ENCODE measurements at places on chromosomes 5 and 9.

- no peak for DNase-seq
Measured at GRCh38 chr5:29896646-29897045, 1296.8 kb upstream of the CDH6 start.

GRCh38 chr5:108360280-108360679 is 21.6 kb downstream of the FBXL17 start:
- DNase-seq: no peak

DNA sequence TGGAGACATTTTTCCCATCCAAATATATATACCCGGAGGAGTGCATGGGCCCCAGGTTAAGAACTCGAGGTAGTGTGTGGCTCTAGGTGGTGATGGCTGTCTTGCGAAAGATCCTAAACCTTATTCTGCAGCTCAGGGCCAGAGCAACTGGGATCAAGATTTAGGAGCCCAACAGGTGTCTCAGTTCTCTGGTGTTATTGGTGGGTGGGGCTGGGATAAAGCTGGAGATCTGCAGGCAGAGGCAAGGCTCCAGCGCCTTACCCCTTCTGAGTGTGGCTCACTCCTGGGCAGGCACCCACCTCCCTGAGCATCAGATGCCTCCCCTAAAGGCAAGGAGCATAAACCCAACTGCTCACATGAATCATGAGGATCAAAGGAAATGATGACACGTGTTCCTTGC is 11.2 kb downstream of the UBE2QL1 start:
- DNase-seq: no peak

GRCh38 chr5:13930541-13931171 is 13.8 kb downstream of the DNAH5 start:
- DNase-seq: no peak

GRCh38 chr5:172133359-172134029 is 54.5 kb downstream of the STK10 start:
- no peak for DNase-seq

DNA sequence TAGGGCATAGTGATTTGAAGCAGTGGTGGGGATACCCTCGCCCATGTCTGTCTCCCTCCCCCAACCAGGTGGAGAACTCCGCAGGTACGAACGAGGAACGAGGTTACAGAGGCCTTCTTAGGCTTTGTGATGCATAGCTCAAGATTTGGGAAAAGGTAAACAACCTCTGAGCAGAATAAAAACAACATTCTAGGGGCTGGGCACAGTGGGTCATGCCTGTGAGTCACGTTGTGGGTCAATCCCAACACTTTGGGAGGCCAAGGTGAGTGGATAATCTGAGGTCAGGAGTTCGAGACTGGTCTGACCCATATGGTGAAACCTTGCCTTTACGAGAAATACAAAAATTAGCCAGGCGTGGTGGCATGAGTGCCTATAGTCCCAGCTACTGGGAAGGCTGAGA is 3.6 kb upstream of the LCP2 start:
- DNase-seq: no peak

GRCh38 chr5:73028991-73029595 is 73.3 kb downstream of the FCHO2 start:
- DNase-seq: no peak

GRCh38 chr5:133854554-133854953 is 113.9 kb downstream of the C5orf15 start:
- DNase-seq: no peak

GRCh38 chr9:106981396-106982287 is 118.7 kb downstream of the ZNF462 start:
- DNase-seq: no peak

GRCh38 chr9:36306471-36307306 is 48.4 kb upstream of the GNE start:
- DNase-seq: no peak

DNA sequence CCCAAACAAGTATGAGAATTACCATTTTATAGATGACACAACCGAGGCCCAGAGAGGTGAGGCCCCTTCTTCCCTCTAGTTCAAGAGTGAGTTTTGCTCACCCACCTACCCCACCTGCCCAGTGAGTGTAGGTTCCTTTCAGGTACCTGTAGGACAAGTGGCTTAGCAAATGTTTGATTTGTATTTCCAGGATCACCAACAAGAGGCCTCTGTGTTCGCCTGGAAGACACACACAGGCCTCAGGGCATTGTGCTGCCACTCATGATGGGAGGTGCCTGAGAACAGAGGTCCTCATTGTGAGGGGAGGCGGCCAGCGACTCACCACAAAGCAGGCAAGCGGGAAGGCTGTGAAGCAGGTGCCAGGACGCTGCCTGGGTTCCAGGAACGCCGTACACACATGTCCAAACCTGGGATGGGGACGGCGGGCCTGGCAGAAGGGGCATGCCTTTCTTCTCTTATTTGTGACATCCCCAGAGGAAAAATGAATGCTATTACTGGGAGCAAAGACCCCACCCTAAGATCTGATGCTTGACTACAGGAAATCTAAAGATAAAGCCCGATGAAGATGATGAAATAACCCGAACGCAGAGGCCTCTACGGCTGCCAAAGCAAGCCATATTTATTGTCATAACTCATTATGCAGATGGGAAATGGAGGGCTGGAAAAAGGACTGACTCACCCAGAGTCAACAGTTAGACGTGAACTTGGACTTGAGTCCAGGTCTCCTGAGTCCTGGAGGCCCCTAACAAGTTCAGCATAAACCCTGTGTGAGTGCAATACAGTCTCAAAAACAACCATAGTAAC is 60.2 kb upstream of the SLC25A51 start:
- no peak for DNase-seq

GRCh38 chr5:59246882-59247281 is 646.6 kb downstream of the PDE4D start:
- no peak for DNase-seq

- DNase-seq: no peak
Measured at GRCh38 chr9:33129886-33130881, 37.0 kb downstream of the B4GALT1 start.

DNA sequence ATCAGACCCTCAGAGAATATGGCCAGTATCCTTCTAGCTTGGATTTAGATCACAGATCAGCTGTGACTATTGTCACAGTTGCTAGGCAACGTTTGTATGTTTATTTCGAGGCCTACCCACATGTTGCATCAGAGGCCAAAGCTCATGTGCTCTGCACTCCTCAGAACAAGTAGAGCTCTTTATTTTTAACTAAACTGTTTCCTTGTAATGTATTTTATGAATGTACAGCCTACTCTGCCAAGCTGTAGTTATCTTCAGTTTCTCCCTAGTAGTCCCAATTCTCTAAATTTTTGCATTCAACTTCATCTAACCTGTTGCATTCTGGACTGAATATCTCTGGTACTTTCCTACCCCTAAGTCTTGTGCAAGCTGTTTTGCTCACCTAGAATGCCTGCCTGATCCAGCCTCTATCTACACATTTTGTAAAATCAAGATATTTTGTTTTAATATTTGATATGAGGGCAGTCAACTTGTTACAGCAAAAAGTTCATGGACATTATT is 52.8 kb downstream of the CAST start:
- peak; percentile 48 for DNase-seq

GRCh38 chr5:29239606-29240005 is 1953.9 kb upstream of the CDH6 start:
- no peak for DNase-seq

DNA sequence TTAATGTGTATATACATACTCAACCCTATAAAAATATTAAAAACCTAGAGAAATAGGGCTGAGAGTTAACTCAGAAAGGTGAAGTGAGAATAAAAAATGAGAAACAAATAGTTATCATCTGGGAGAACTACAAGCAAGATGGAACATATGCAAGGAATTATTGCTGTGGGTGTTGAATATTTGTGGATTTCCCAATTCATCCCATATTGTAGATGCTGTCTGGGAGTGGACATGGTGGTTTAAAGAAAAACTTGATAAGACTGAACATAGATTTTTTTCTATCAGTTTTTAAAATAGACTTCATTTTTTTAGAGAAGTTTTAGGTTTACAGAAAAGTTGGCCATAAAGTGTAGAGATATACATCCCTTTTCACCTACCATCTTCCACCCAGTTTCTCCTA is 263.5 kb downstream of the SPATA31D1 start:
- DNase-seq: no peak

GRCh38 chr5:178895615-178896571 is at the start of gene ZFP2:
Gene ZFP2, plus strand, starts transcription at chr5:178895913. Its CDS starts 35,401 bp downstream, at chr5:178931314.
- DNase-seq: peak; percentile 6

DNA sequence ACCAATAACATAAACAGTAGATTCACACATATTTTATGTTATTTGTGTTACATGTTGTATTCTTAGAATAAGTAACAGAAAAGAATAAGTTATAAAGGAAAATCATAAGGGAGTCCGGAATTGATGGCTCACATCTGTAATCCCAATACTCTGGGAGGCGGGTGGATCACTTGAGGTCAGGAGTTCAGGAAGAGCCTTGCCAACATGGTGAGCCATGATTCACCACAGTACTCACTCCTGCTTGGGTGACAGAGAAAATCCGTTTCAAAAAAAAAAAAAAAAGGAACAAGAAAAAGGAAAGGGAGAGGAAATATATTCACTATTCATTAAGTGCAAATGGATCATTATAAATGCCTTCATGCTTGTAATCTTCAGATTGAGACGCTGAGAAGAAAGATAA is 533.3 kb upstream of the CDH9 start:
- DNase-seq: no peak

- no peak for DNase-seq
Measured at GRCh38 chr5:111679611-111680010, 77.4 kb downstream of the NREP start.

DNA sequence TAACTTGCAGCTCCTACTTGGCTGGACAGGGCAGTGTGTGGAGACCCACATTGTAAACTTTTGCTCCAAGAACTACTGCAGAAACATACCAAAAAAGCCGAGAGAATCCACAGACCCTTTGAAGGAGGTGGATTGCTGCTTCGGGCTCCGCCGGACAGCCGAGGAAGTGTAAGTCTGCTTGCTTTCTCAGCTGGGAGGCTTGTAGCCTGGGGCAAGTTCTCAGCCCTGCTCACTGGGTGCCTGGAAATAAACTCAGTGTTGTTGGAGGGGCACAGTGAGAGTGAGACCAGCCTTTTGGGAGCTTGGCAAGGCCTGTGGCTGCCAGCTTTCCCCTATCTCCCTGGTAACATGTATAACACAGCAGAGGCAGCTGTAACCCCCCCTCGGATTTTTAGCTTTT is 215.6 kb downstream of the SYK start:
- DNase-seq: no peak

DNA sequence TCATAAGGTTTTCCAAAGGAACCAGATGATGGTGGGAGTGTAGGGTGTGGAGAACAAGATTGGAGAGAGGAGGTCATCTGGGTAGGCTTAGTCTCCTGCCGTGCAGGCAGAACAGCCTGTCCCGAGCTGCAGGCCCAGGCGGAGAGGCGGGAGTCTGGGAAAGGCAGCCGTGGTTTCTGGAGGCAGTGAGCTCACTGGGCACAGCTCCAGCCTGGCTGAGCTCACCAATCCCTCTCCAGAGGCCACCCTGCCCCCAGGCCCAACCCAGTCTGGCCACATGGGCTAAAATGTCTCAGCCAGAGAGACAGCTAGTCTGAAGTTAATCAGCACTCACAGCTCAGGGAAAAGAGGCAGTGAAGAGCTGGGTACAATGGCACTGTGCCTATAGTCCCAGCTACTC is 12.3 kb downstream of the P4HA2 start:
- no peak for DNase-seq

DNA sequence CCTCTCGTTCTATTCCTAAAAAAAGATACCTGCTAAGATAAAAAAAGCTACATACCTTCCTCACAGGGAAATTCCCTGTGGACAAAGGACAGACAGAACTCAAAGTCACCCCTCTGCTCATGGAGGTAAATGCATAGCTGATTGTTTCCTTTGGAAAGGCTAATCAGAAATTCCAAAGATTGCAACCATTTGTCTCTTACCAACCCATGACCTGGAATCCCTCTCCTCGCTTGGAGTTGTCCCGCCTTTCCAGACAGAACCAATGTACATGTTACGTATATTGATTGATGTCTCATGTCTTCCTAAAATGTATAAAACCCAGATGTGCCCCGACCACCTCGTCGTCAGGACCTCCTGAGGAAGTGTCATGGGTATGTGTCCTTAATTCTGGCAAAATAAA is 49.2 kb upstream of the LIFR start:
- no peak for DNase-seq

DNA sequence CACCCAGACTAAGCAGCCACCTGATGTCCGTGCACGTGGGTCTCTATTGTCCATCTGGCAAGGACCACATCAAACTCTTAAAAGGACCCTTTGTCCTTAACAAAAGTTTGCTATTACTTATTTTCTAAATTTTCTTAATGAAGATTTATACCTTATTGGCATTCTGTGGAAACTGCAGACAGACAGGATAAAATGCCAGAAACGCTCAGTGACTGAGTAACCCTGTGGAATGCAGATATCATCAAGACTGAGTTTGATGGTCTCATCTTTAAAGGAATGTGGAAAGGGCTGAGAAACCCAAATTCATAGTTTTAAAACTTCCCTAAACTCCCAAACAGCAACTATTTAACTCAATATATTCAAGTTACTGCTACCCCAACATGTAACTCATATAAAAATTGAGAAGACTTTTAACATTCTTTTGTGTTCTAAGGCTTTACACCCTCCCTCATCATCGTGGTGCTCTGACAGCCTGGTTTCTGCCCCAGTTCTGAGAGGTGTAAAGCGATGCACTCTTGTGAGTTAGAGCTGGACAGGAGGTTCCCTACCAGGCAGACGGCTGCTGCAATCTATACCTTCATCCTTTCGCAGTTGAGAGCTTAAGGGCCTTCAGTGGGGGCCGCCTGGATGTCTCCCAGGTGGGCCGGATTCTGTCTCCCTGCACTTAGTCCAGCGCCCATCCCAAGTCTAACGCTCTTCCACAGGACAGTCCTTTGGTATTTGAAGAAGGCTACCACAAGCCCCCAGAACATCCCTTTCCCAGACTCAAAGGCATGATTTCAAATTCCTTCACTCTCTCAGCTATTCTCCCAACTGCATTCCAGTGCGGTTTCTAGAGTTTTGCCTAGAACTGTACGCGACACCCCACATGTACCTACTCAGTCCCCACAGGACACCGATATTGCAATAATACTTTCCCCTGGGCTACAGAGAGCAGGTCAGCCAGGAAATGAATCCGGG is 68.9 kb downstream of the DAP start:
- DNase-seq: no peak

GRCh38 chr9:38276771-38277439 is 115.6 kb upstream of the ALDH1B1 start:
- no peak for DNase-seq

- DNase-seq: no peak
Measured at GRCh38 chr5:142717582-142718215, 31.8 kb upstream of the FGF1 start.

- no peak for DNase-seq
Measured at GRCh38 chr5:57441557-57441956, 41.1 kb downstream of the ACTBL2 start.

GRCh38 chr9:749716-750115 is 91.8 kb upstream of the DMRT1 start:
- no peak for DNase-seq

- no peak for DNase-seq
Measured at GRCh38 chr9:130590305-130590704, 10.9 kb downstream of the FUBP3 start.

Data from effector CD4-positive, alpha-beta T cell (primary cell).